ENCODE measurements at places on chromosomes 11 and 22.

GRCh38 chr22:44738347-44738715 lies 14.0 kb upstream of the ARHGAP8 start:
- H3K4me1 ChIP-seq: no peaks in the 10 kb centered on the region
- no peak for DNase-seq
- H3K27me3 ChIP-seq: no peaks in the 10 kb centered on the region
- H3K27ac ChIP-seq: no peak overlapping the region
- no peak overlapping the region for H3K4me3 ChIP-seq

DNA sequence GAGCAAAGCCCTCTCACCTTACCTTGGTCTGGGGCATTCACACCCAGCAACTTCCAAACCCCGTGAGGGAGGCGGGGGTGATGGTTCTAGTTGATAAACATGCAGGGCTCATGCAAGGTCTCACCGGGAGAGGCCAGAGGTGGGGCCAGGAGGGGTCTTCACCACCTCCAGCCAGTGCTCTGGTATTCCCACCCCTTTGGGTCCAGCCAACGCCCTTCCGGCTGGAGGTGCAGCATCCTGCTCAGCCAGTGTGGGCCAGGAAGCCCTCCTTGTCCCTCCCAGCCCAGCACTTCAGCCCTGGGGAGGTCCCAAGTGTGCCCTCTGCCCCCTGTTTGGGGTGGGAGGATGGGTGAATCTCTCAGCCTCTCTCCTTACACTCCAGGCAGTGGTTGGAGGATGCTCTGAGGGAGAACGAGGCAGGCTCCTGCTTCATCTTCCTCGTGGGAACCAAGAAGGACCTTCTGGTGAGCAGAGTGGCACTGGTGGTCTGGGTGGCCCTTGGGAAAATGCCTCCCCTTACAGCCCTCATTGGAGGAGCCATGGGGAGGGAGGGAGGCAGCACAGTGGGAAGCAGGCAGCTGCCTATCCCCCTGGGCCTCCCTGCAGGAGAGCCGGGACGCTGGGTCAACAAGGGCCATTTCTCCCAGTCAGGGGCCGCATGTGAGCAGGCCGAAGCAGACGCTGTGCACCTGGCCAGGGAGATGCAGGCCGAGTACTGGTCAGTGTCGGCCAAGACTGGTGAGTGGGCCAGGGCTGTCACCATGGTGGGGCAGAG lies 13.4 kb downstream of the RAB36 start:
- no peaks in the 10 kb centered on the region for H3K36me3 ChIP-seq
- no peak overlapping the region for H3K27ac ChIP-seq
- DNase-seq: no peak
- peaks cover under 1% of the 10 kb centered on the region for H3K4me1 ChIP-seq

DNA sequence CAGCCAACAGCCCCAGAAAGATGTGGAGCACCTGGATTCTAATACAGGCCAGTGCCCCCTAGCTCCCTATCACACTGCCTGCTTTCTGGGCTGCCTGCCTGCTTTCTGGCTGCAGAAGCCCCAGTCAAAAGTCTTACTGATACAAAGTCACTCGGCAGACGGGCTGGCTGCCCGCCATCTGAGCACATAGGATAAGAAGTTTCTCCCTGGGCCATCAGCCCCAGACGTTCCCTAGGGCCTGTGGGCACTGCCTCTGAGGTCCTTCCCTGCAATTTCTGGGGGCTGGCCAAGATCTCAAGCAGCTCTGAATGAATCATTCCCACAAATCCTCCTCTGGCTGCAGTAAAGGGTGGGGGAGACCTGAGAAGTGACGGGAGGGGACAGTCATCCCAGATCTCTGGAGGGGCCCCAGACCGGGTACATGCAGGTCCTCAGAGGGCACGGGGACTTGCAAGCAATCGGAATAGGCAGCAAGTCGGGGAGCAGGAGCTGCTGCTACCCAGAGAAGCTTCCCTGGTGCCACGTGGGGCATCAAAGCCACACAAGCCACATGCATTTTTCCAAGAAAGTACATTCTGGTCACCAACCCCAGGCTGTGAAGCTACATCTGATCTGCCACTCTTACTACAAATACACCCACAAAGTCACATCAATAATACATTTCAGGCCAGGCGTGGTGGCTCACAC lies 4.7 kb downstream of the TPST2 start:
- H3K4me3 ChIP-seq: peak overlapping the region; percentile 56
- no peak overlapping the region for H3K27ac ChIP-seq
- no peaks in the 10 kb centered on the region for H3K27me3 ChIP-seq
- DNase-seq: no peak
- H3K4me1 ChIP-seq: peaks cover 65% of the 10 kb centered on the region

DNA sequence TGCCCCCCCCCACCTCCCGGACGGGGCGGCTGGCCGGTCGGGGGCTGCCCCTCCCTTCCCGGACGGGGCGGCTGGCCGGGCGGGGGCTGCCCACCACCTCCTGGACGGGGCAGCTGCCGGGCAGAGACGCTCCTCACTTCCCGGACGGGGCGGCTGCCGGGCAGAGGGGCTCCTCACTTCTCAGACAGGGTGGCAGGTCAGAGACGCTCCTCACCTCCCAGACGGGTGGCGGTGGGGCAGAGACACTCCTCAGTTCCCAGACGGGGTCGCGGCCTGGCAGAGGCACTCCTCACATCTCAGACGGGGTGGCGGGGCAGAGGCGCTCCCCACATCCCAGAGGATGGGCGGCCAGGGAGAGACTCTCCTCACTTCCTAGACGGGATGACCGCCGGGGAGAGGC lies 24.0 kb downstream of the RNF185 start:
- H3K4me3 ChIP-seq: no peak overlapping the region
- H3K36me3 ChIP-seq: peaks cover 7% of the 10 kb centered on the region
- H3K27ac ChIP-seq: no peak overlapping the region
- peaks cover 4% of the 10 kb centered on the region for H3K4me1 ChIP-seq
- no peak for DNase-seq

DNA sequence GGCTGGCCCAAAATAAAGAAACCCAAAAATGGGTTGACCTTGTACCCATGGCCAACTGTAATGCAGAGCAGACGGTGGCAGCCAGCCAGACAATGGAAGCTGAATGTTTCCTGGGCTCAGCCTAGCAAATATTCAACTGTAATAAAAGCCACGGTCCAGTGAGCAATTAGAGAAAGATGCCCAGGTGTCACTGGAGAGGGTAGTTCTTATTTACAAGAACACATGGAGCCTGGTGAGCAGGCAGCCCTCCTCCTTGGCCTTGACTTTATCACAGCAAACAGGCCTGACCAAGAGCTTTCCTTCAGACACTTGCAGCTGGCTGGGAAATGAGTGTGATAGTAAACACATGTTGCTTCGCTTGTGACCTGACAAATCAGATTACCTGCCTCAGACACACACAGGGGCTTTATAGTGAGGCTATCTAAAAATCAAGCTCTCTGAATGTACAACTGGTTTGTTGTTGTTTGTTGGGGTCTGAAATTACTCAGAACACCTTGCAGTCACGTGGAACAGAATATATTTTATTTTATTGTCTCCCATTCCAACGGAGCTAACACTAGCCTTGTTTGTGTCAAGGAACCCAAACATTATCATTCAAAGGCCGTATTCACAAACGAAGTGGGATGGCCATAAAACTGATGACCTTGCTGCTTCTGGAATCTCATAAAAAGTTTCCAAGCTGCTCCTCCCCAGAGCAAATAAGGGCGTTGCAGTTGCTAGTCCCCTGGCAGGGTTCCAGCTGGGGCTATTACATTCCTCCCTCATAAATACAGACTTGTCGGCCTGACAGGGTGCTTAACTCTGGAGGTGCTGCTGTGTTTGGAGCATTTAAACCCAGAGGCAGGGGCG lies 161.1 kb downstream of the BBOX1 start:
- H3K4me3 ChIP-seq: no peak overlapping the region
- peaks cover 7% of the 10 kb centered on the region for H3K27me3 ChIP-seq
- no peaks in the 10 kb centered on the region for H3K36me3 ChIP-seq

DNA sequence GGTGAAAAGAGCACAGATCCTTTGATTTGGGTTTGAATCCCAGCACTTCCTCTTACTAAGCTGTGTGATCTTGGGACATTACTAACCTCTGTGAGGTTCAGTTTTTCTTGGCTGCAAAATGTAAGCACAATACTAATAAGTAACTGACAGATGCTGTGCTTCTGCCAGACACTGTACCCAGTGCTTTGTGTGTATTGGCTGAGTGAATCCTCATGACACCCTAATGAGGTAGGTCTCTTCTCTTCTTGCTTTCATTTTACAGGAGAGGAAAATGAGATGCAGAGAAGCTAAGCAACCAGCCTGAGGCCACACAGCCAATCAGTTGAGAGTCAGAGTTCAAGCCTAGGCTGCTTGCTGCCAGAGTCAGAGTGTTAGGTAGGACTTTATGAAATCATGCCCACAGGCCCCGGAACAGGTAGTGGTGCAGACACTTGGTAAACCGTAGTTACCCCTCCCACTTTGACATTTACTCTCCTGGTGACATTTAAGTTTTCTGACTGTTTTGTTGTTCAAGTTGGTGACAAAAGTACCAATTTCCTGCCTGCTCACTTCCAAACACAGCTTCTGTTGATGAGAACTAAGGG lies 21.2 kb downstream of the PTPRJ start:
- peaks cover 4% of the 10 kb centered on the region for H3K36me3 ChIP-seq
- H3K4me1 ChIP-seq: peaks cover 93% of the 10 kb centered on the region
- H3K27me3 ChIP-seq: no peaks in the 10 kb centered on the region
- peak overlapping the region; percentile 96 for H3K27ac ChIP-seq

GRCh38 chr11:33157103-33158027 lies 3.9 kb downstream of the CSTF3 start:
- H3K4me3 ChIP-seq: peak overlapping the region; percentile 98
- no peak for DNase-seq
- H3K27ac ChIP-seq: peak overlapping the region; percentile 87
- H3K27me3 ChIP-seq: no peaks in the 10 kb centered on the region
- peaks cover 54% of the 10 kb centered on the region for H3K4me1 ChIP-seq

GRCh38 chr22:48975886-48976285 lies 851.8 kb downstream of the BRD1 start:
- no peak for DNase-seq
- no peak overlapping the region for H3K4me3 ChIP-seq
- H3K27ac ChIP-seq: no peak overlapping the region
- H3K27me3 ChIP-seq: peaks cover 38% of the 10 kb centered on the region
- no peaks in the 10 kb centered on the region for H3K4me1 ChIP-seq
- H3K36me3 ChIP-seq: no peaks in the 10 kb centered on the region

GRCh38 chr22:22593964-22594656 lies 35.0 kb upstream of the PRAME start:
- peaks cover 5% of the 10 kb centered on the region for H3K27me3 ChIP-seq
- no peak overlapping the region for H3K4me3 ChIP-seq
- DNase-seq: peak; percentile 58
- H3K4me1 ChIP-seq: peaks cover 4% of the 10 kb centered on the region
- no peaks in the 10 kb centered on the region for H3K36me3 ChIP-seq
- no peak overlapping the region for H3K27ac ChIP-seq

DNA sequence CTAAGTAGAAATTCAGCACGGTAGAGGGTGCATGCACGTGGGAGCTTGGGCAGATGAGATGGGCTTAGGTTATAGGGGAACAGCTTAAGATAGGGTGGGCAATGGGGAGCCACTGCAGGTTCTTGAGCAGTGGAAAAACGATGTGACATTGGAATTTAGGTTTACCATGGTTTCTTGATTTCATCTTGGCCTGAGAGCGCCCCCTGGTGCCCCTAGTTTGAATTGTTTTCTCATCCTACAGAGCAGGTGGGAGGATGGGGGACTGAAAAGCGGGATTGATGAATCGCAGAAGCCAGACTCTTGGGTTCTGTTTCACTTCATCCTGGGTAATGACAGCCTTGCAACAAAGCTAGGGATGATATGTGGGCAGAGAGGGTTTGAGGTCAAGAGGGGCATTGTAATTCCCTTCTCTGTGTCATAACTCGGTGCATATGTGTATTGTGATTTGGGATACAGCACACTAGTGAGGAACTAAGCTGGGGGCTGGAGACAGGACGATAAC lies 6.7 kb upstream of the MCAM start:
- no peaks in the 10 kb centered on the region for H3K36me3 ChIP-seq
- peak; percentile 77 for DNase-seq

DNA sequence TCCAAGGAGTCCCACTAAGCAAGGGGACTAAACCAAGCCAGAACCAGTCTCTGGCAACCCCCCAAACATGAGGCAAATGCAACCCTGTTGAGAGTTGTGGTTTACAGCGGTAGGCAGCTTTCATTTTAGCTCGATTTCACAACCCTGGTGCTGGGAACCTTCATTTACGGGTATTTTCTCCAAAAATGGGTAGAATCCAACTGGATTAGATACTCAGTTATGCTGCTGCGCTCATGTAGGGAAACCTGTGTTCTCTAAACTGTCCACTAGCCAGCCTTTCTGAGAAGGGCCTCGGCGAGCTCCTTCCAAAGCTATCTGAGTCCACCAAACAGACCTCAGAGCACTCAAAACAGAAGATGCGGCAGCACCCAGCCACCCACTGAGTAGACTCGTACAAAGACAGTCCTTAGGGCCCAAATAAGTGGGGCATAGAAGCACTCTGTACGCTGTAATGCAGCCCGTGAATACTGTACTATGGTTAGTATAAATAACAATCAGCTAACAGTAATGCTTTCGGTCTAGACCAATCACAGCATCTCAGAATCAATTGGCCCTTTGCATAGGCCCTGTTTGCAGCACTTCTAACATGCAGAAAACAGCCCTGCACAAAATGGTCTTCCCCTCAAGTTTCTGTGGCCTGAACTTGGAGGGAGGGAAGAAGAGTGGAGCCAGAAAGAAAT lies 104.7 kb downstream of the ETS1 start:
- no peaks in the 10 kb centered on the region for H3K27me3 ChIP-seq
- peak overlapping the region; percentile 80 for H3K4me3 ChIP-seq
- peak overlapping the region; percentile 97 for H3K27ac ChIP-seq
- H3K4me1 ChIP-seq: peaks cover 100% of the 10 kb centered on the region

GRCh38 chr22:38452373-38453065 lies 2.5 kb downstream of the KCNJ4 start:
- H3K27ac ChIP-seq: no peak overlapping the region
- DNase-seq: no peak
- H3K4me3 ChIP-seq: no peak overlapping the region
- no peaks in the 10 kb centered on the region for H3K36me3 ChIP-seq

- H3K27ac ChIP-seq: no peak overlapping the region
- no peaks in the 10 kb centered on the region for H3K36me3 ChIP-seq
- no peaks in the 10 kb centered on the region for H3K27me3 ChIP-seq
- DNase-seq: no peak
- H3K4me1 ChIP-seq: no peaks in the 10 kb centered on the region
These were observed 1431.7 kb downstream of the LRRC4C start for GRCh38 chr11:40027720-40028119.

- H3K4me1 ChIP-seq: peaks cover 12% of the 10 kb centered on the region
- no peak overlapping the region for H3K27ac ChIP-seq
- no peak overlapping the region for H3K4me3 ChIP-seq
- peaks cover 9% of the 10 kb centered on the region for H3K27me3 ChIP-seq
- no peak for DNase-seq
These were observed 15.9 kb downstream of the MOGAT2 start for GRCh38 chr11:75733431-75734107.

- DNase-seq: no peak
- H3K4me1 ChIP-seq: no peaks in the 10 kb centered on the region
- no peak overlapping the region for H3K27ac ChIP-seq
- peaks cover 7% of the 10 kb centered on the region for H3K36me3 ChIP-seq
These were observed 306.1 kb upstream of the DDI1 start for GRCh38 chr11:103730131-103730940.

- H3K27ac ChIP-seq: no peak overlapping the region
- H3K36me3 ChIP-seq: no peaks in the 10 kb centered on the region
- no peak overlapping the region for H3K4me3 ChIP-seq
- no peak for DNase-seq
- H3K27me3 ChIP-seq: no peaks in the 10 kb centered on the region
These were observed 23.9 kb downstream of the CAPN1 start for GRCh38 chr11:65205602-65205967.
